ENCODE measurements at places on chromosomes 7 and 10.
A peak's percentile ranks its signal among the peaks of the same experiment; 100 is the strongest.

- no peak for DNase-seq
Observed at GRCh38 chr10:16745061-16745460, 72.2 kb downstream of the RSU1 start.

- no peak for DNase-seq
Observed at GRCh38 chr10:51729822-51730555, 30.6 kb upstream of the CSTF2T start.

GRCh38 chr7:9645756-9646155 lies 1212.3 kb downstream of the NXPH1 start:
- DNase-seq: no peak

- no peak for DNase-seq
Observed at GRCh38 chr7:137386966-137387365, 43.4 kb upstream of the PTN start.

- DNase-seq: no peak
Observed at GRCh38 chr10:110648692-110649346, 4.7 kb downstream of the RBM20 start.

- DNase-seq: peak; percentile 49
Observed at GRCh38 chr10:91194497-91195179, 25.8 kb upstream of the PCGF5 start.
